T-helper 17 cell (primary cell): ENCODE measurements at places on chromosomes 11 and 22. TPM values are rescaled to one million over a fixed set of nuclear protein-coding genes. Genes with fewer than 3 reads are reported as not detected.

Gene PGA3
- not detected for total RNA-seq

Gene OR52E8
- not detected for total RNA-seq

Gene C11orf42
- total RNA-seq = not detected

Gene CSNK2A3
- 0.26 TPM for total RNA-seq

Gene MFNG
- total RNA-seq = 150 TPM

Gene OR5B21
- total RNA-seq = 0.50 TPM

Gene SCGB1C1
- total RNA-seq = not detected

Gene KCNK4
- 0.50 TPM for total RNA-seq

Gene PHOX2A
- not detected for total RNA-seq

Gene SEZ6L
- 0.13 TPM for total RNA-seq

Gene OR56A1
- not detected for total RNA-seq
